ENCODE measurements at places on chromosomes 4 and X.

GRCh38 chr4:160835789-160836188 lies 1328.0 kb downstream of the FSTL5 start:
- DNase-seq, result no peak

GRCh38 chr4:113303315-113303714 lies 253.9 kb downstream of the ANK2 start:
- no peak for DNase-seq

DNA sequence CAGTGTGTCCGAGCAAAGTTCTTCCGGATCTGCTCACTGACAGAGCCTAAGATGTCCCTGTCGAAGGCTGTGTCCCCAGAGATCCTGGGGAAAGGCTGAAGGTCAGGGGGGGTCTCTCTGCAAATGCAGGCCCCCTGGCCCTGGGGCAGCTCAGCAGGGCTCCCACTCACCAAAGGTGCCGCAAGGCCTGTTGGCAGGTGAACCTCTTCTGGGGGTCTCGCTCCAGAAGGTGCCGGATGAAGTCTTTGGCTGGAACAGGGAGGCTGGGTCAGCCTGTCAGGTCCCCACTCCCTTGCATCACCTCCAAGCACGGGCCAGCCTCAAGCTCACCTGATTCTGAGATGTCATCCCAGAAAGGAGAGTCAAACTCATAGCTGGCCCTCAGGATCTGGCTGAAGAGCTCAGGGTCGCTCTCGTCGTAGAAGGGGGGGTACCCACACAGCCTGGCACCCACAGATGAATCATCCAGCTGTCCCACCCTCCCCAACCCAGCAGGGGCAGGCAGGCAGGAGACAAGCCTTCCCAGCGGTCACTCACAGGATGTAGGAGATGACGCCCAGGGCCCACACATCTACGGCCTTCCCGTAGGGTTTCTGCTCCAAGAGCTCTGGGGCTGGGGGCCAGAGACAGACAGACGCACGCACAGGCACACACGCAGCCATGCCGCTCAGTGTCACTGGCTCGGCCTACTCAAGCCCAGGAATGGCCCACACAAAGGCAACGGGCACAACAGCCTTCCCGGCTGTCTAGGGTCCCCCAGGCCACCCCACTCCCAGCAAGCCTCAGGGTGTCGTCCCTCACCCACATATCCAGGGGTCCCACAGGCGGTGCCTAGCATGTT lies 2.6 kb downstream of the PNCK start:
- peak; percentile 73 for DNase-seq

GRCh38 chr4:117063961-117064696 lies 21.2 kb downstream of the TRAM1L1 start:
- no peak for DNase-seq

All from posterior cingulate gyrus (tissue), 11 donors.